Immature natural killer cell (primary cell): ENCODE measurements at places on chromosomes 12 and 14. TPM values are rescaled to one million over a fixed set of nuclear protein-coding genes. Genes with fewer than 3 reads are reported as not detected.

TRPV4 gene
- not detected for polyA plus RNA-seq

DNA sequence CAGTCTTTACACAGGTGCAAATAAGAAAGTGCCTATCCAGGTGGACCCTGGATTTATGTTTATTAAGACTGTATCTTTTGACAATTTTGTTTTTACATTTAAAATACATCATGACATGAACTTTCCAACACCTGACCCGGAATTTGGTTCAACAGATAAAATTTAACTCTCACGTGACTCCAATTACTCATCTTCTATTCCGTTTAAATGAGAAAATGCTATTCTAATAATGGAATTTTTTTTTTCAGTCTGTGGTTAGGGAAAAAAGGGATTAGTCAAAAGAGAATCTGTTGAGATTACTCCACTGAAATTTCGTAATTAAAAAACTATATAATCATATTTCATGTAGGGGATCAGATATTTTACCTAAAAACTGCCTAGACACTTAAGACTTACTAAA is 11.1 kb downstream of the VPS37B start:
- H3K4me3 ChIP-seq: no peak overlapping the region
- DNase-seq: no peak
- H3K4me1 ChIP-seq: peaks cover 94% of the 10 kb centered on the region
- H3K27me3 ChIP-seq: peaks cover 13% of the 10 kb centered on the region
- no peak overlapping the region for H3K27ac ChIP-seq

- H3K4me3 ChIP-seq: peak within 1 kb of the TSS; percentile 94
- peaks cover 5% of the 10 kb centered on the region for H3K27me3 ChIP-seq
- H3K36me3 ChIP-seq: no peaks in the 10 kb centered on the region
- peaks cover 25% of the 10 kb centered on the region for H3K4me1 ChIP-seq
- DNase-seq: peak; percentile 78
Observed at GRCh38 chr12:6914246-6914946, at the start of gene ENO2. ENO2 (plus strand) TSS chr12:6914580; CDS start chr12:6915833, 1,253 bp downstream.

HSPB8 gene
- not detected for polyA plus RNA-seq

DNA sequence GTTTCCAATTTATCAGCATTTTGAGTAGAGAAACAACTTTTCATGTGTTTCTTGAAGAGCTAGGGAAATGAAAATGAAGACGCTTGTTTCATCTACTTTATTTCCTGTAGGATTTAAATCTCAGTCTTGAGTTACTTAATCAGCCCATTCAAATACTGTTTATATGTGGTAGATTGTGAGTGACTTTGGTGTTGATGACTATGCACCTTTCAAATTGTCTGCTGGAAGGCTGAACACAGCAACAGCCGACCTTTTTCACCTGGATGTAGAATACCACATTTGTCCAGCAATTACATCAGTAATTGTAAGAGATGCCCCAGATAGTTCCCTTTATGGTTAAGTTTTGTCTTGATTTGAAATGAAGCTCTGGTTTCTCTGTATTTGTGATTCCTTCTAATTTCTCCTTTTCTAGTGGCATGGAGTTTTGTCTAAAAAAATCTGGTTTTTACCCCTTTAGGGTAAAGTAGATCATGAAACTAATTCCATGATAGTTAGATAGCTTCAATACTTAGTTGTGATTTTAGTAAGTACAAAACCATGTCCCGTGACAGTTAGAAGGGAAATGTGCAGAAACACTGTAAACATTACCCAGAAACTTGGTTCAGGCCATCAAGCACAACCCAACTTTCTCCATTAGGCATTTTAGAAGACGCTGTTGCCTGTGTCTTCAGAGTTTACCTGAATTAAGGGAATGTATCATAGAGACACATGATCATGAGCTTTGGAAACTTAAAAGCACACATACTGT is 165.0 kb downstream of the SRGAP1 start:
- H3K4me1 ChIP-seq: no peaks in the 10 kb centered on the region
- no peak overlapping the region for H3K27ac ChIP-seq
- H3K27me3 ChIP-seq: no peaks in the 10 kb centered on the region
- no peaks in the 10 kb centered on the region for H3K36me3 ChIP-seq

- no peaks in the 10 kb centered on the region for H3K27me3 ChIP-seq
- no peak overlapping the region for H3K4me3 ChIP-seq
- no peak overlapping the region for H3K27ac ChIP-seq
- no peak for DNase-seq
- no peaks in the 10 kb centered on the region for H3K36me3 ChIP-seq
Observed at GRCh38 chr14:103930051-103930604, 1.9 kb downstream of the TDRD9 start.

DNA sequence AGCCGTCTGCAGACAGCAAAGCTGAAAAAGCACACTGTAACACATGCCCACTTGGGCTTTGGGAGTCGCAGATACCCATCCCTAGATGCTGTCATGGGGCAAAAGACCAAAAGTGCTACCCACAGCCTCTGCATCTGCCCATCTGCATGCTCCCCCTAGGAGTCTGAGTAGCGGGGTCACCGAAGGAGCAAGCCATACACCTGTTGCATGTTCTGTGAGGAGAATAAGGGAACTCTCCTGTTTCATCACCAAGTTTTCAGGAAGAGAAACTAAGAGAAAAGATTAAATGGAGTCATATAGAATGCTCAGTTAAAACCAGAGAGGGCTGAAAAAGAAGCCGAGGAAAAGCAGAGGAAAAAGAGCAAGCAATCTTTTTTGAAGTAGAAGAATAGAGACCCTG is 13.7 kb upstream of the ST8SIA1 start:
- H3K27ac ChIP-seq: no peak overlapping the region
- DNase-seq: no peak
- H3K36me3 ChIP-seq: no peaks in the 10 kb centered on the region
- peaks cover 3% of the 10 kb centered on the region for H3K27me3 ChIP-seq
- no peak overlapping the region for H3K4me3 ChIP-seq

KRT8 gene
- not detected for polyA plus RNA-seq

MGAT4C gene
- not detected for polyA plus RNA-seq

SMIM10L1 gene
- 12.9 TPM for polyA plus RNA-seq

- peaks cover 4% of the 10 kb centered on the region for H3K4me1 ChIP-seq
- no peaks in the 10 kb centered on the region for H3K27me3 ChIP-seq
- no peak overlapping the region for H3K4me3 ChIP-seq
- no peaks in the 10 kb centered on the region for H3K36me3 ChIP-seq
Observed at GRCh38 chr12:68100241-68100640, 59.3 kb downstream of the IFNG start.

GRCh38 chr12:110286623-110287022 is 5.6 kb downstream of the ATP2A2 start:
- peaks cover 5% of the 10 kb centered on the region for H3K36me3 ChIP-seq
- H3K4me1 ChIP-seq: peaks cover 85% of the 10 kb centered on the region
- DNase-seq: no peak
- H3K27me3 ChIP-seq: peaks cover 3% of the 10 kb centered on the region

- no peak for DNase-seq
- H3K4me1 ChIP-seq: no peaks in the 10 kb centered on the region
- no peak overlapping the region for H3K27ac ChIP-seq
- no peaks in the 10 kb centered on the region for H3K36me3 ChIP-seq
- no peak overlapping the region for H3K4me3 ChIP-seq
- H3K27me3 ChIP-seq: no peaks in the 10 kb centered on the region
Observed at GRCh38 chr12:105862163-105862821, 276.5 kb downstream of the NUAK1 start.

KRT78 gene
- 0.28 TPM for polyA plus RNA-seq

AICDA gene
- not detected for polyA plus RNA-seq

GRCh38 chr14:56490379-56490778 is 89.2 kb upstream of the TMEM260 start:
- no peak overlapping the region for H3K4me3 ChIP-seq
- H3K4me1 ChIP-seq: no peaks in the 10 kb centered on the region
- no peaks in the 10 kb centered on the region for H3K27me3 ChIP-seq
- peak; percentile 5 for DNase-seq
- no peaks in the 10 kb centered on the region for H3K36me3 ChIP-seq

MUCL1 gene
- polyA plus RNA-seq: not detected

DNA sequence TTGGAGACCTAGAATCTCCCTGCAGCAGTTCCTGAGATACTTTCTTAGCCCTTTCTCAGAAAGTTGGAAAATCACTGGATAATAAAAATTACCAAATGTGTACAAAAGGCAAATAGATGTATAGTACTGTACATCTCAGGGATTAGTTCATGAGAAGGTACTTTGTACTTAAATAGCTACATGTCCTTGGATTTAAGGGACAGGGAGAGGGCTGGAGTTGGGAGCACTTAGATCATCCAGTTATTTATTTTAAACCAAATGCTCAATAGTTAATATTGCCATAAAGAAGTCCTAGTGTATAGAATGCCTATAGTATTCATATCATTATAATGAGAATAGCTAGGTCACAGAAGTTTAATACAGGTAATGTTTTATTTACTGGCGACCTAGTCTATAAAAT is 13.4 kb downstream of the CDKN3 start:
- no peak overlapping the region for H3K4me3 ChIP-seq
- no peaks in the 10 kb centered on the region for H3K27me3 ChIP-seq
- no peaks in the 10 kb centered on the region for H3K36me3 ChIP-seq
- H3K27ac ChIP-seq: no peak overlapping the region

RPL10L gene
- not detected for polyA plus RNA-seq

- no peaks in the 10 kb centered on the region for H3K4me1 ChIP-seq
- H3K36me3 ChIP-seq: no peaks in the 10 kb centered on the region
- no peak overlapping the region for H3K27ac ChIP-seq
- DNase-seq: no peak
Observed at GRCh38 chr14:51318813-51319597, 79.0 kb downstream of the TMX1 start.

IPO8 gene
- polyA plus RNA-seq: 18.4 TPM

DNA sequence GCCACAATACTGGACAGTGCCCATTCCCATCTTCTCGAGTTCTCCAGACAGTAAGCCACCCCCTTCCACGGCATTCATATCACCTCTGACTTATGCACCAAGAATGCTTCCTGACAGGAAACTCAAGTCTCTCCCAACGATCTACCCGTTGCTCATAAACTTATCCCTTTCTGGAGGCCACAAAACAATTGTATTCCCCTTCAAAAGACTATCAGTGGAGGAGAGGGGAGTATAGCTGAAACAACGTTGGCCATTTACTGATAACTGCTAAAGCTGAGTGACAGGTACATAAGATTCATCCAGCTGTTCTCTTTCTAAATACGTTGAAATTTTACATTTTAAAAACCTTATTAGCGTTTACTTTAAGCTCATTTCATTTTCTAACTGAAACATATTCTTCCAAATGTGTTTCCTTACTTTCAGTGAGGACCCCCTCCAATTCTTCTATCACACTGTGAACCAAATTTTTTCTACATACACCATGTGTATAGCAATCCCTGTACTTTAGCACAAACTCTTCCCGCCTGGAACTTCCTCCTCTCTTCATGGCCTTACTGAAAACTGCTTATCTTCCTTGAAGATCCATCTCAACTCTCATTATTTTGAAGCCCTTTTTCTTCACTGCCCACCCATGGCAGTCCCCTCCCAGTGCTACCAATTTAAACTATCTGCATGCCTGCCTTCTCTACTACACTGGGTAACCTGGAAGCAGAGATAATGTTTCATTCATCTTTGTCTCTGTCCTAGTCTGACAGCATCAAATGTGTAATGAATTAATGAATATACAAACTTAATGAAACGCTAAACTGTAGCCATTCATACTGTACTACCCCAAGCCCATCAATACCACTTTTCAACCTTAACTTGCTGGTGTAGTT is 28.8 kb downstream of the ATXN2 start:
- DNase-seq: no peak
- no peak overlapping the region for H3K4me3 ChIP-seq
- H3K27ac ChIP-seq: no peak overlapping the region
- H3K27me3 ChIP-seq: no peaks in the 10 kb centered on the region

DNA sequence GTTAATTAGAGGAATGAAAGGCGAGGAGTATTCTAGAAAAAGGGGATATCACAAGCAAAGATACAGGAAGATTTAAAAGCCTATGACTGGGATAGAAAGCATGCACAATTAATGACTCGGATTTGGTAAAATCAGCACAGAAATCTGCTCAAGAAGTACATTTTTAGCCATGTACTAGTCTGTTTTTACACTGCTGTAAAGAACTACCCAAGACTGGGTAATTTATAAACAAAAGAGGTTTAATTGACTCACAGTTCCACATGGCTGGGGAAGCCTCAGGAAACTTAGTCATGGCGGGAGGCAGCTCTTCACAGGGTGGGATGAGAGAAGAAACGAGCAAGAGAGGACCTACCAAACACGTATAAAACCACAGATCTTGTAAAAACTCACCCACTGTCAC is 716.3 kb upstream of the MDGA2 start:
- H3K4me1 ChIP-seq: no peaks in the 10 kb centered on the region
- H3K27me3 ChIP-seq: no peaks in the 10 kb centered on the region
- H3K4me3 ChIP-seq: no peak overlapping the region
- no peaks in the 10 kb centered on the region for H3K36me3 ChIP-seq
- DNase-seq: no peak
- H3K27ac ChIP-seq: no peak overlapping the region

TEX22 gene
- polyA plus RNA-seq: 1.0 TPM

DNA sequence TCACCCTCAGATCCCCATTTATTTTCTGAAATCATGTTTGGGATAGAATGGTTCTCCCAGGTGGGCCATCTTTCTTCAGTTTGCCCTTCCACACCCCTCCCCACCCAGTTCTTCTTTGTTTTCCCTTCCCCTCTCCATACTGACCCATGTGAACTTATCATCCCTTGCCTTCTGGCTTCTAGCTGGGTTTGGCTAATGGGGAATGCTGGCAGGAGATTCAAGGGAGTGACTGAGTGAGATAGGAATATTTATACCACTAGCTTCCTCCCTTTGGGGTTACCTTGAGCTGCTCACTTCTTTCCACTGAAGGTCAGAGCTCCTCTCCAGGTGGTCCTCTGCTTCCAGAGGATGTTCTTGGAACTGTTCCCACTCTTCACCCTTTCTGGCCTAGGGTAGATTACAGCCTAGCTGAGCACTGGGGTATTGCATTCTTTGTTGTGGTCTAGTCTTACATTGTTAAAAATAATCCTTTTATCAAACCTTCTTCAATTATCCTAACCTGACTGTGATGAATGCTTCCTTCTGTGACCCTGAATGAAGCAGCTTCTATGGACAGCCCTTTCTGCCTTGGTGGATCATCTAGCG is 88.3 kb upstream of the ATP2B1 start:
- H3K36me3 ChIP-seq: peaks cover 8% of the 10 kb centered on the region
- H3K27me3 ChIP-seq: no peaks in the 10 kb centered on the region
- no peak overlapping the region for H3K4me3 ChIP-seq
- no peak for DNase-seq
- H3K27ac ChIP-seq: no peak overlapping the region
- no peaks in the 10 kb centered on the region for H3K4me1 ChIP-seq

GRCh38 chr12:65615118-65615517 is 209.2 kb upstream of the HMGA2 start:
- H3K4me3 ChIP-seq: no peak overlapping the region
- no peak for DNase-seq
- H3K4me1 ChIP-seq: no peaks in the 10 kb centered on the region
- no peak overlapping the region for H3K27ac ChIP-seq

GRCh38 chr12:76303365-76303764 is 44.9 kb downstream of the BBS10 start:
- no peak overlapping the region for H3K27ac ChIP-seq
- H3K4me1 ChIP-seq: no peaks in the 10 kb centered on the region
- no peak overlapping the region for H3K4me3 ChIP-seq
- DNase-seq: no peak
- H3K36me3 ChIP-seq: no peaks in the 10 kb centered on the region
